ENCODE measurements at places on chromosomes 6 and 20.

- DNase-seq, result no peak
These were observed 6.0 kb upstream of the DSP start for GRCh38 chr6:7535498-7535897.

- no peak for DNase-seq
These were observed 4.6 kb downstream of the RAET1G start for GRCh38 chr6:149918151-149918905.

DNA sequence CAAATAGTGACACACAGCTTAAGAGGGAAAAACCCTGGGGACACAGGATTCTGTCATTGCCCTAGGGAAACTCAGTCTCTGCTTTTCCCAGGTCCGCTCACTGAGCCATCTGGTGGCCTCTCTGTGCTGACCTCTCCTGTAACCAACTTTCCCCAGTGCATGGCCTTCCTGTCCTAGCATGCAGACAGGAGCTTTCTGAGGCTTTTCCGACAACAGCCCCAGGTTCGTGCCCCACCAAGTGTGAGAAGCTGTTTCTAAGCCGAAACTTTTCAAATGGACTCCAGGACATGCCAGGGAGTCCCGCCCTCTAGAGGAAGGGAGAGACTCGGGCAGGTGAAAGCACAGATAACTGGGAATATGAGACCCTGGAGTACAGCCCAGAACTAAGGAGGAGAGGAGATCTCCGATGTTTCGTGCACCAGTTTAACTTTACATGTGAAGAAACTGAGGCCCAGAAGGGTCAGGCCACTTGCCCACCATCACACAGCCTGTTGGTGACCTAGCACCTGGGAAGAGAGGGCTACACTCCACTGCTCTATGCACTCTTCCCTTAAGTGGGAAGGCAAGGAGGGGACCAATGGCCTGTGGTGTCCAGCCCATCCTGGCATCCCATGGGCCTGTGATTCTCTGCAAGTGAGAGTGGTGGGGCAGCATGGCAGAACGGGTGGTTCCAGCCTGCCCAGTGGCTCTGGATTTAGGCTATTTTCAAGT is 46.2 kb downstream of the RPP40 start:
- no peak for DNase-seq

GRCh38 chr6:147298461-147298860 is 94.2 kb downstream of the STXBP5 start:
- no peak for DNase-seq

DNA sequence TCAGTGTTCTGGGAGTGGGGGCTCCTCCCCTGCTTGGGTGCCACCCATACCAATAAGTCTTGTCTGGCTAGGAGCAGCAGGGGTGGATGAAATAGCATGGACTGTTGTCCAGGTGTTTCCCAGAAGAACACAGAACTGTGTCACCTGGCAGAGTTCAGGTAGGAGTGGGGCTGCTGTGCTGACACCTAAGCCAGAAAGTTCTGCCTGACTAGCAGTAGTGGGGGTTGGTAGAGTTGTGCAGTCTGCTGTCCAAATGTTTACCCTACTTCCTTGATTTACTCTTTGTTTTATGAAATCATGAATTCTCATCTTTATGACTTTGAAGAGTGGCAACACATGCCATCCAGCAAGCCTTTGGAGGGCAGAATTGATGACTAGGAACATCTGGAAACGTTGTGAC is 27.3 kb upstream of the SLC35B3 start:
- peak; percentile 0 for DNase-seq

DNA sequence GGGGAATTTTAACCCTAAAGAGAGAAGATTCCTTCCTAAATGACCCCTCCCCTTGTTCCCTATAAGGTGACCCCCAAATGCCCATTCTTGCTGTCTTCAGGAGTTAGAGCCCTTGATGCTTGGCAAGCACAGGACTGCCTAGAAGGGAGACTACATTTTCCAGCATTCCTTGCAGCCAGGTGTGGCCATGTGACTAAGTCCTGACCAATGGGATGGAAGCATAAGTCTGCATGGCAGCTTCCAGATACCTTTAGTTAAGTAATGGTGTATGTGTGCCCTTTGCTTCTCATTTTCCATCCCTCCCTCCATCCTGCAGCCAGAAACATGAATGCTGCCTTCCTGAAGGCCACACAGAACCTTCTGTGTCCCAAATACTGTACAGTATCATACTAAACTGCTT is 5.5 kb downstream of the BFSP1 start:
- peak; percentile 69 for DNase-seq

DNA sequence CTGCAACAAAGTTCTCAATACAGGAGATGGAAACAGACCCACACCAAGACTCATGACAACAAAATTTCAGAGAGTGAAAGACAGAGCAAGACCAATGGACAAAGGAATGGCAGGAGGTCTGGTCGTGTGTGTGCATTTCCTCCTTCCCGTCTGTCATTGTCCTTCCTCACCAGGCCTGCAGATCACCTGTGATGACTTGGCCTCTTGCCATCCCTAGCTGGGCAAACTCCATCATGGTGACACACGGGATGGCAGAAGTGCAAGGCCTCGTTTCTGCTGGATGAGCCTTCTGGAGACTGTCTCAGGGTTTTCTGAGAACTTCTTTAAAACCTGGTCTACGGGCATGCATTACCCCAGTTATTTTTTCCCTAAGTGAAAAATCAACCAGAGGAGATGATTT is 49.2 kb downstream of the RPP21 start:
- DNase-seq, result no peak

- DNase-seq, result no peak
These were observed 1.1 kb downstream of the ID1 start for GRCh38 chr20:31605902-31606803.

DNA sequence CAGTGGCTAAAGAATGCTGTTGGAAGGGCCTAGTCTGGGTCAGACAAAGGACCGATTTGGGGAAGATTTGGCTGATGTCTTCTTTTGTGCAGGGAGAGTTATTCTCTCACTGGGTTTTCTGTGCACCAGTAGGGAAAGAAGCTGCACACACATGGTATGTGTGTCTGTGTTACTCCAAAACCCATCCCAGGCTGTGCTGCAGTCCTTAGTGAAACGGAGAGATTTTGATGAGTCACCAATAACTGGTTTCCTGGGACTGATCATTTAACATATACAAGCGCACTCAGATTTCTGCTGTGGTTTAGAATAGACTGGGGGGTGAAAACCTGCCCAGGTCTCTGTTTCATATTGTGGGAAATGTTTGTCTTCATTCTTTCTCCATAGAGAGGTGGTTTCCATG is 1049.8 kb downstream of the KIF16B start:
- no peak for DNase-seq

DNA sequence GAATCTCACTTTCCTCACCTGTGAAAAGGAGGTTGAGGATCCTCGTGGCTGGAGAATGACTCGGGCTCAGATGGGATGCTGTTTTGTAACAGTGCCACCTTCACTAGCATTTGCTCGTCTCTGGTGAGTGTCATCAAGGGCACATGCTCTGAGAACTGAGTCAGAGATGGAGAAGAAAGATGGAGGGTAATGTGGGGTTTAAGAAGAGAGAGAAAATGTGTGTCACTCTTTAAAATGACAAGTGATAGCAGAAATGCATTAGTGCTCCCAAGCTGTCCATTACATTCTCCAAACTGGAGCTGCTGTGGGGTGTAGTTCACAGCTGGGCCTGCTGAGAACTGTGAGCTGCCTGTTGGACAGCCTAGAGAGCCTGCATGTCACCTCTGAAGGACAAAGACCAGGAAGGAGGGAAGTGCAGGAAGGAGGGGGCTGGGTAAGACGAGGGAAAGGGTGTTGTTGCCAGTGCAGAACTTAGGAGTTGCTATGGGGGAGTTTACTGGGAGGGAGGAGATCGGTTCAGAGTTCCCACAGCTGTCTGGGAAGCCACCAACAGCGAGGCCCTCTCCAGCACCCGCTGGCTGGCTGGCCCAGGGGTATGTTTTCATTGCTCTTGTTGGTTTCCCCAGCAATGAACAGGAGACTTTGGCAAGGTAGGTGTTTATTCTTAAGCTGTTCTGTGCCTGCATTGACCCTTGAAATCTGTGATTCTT is 19.8 kb downstream of the GMPR start:
- DNase-seq, result no peak

DNA sequence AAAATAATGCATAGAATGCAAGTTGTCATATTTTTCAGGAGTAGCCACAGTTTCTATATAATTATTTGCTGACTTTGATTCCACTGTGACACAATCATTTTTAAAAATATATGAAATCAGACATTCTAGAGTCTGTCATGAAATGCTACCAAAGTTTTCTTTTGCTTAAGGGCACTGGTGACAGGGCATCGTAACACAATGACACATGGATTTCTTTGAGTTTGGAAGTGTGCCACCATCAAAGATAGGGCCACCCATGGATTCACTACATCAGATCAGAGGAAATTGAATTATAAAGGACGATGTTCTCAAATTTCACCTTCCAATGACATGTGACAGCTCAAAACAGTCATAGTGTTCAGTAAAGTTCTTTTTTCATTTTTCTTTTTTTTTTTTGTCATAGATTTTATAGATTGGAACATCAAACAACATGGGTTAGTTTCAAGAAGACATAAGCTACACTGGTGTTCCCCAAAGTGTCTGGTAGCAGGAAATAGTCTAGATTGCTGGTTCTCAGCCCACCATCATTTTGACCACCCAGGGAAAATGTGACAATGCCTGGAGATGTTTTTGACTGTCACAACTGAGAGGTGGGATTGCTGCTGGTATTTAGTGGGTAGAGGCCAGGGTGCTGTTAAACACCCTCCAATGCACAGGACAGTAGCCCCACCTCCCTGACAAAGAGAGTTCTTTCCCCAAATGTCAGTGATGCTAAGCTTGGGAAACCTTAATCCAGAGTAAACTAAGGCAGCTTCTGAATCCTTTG is 123.8 kb upstream of the DOK5 start:
- DNase-seq, result no peak

DNA sequence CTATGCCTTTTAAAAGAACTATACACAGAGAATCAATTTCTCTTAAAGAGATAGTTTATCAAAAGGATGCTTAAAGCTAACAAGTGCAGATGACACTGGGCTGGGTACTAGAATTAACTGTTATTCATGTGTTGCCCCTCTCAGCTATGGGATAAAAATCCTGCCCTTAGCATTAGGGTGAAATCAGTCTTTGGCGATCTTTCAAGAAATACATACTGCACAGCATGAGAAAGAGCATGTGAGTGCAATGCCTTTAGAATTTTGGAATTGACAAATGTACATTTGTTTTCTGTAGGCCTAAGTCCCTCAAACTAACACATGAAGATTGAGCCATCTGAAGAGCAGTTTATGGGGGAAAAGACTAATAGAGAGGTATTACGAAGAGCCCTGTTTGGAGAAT is 115.4 kb downstream of the ZFP64 start:
- DNase-seq, result no peak

DNA sequence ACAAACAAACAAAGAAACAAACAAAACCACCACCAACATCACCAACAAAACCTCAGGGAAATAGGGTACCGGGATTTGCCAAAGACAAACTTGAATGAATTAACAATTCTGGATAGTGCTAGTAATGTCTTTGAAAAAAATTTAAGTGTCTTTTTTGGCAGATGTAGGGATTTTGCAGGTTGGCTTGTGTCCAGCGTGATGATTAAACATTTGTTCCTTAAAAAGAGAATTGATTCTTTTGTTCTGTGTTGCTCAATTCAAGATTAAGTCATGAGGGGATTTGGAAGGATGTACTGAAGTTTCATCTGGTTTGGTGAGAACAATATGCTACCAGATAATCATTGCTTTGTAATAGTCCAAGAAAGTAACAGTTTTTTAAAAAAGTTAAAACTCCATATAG is 125.1 kb upstream of the HS3ST5 start:
- no peak for DNase-seq

GRCh38 chr6:125099211-125100073 is 54.1 kb upstream of the TPD52L1 start:
- DNase-seq, result peak; percentile 33

- no peak for DNase-seq
These were observed 400.8 kb downstream of the SMOC2 start for GRCh38 chr6:168841609-168842278.

GRCh38 chr6:168909288-168909687 is 344.4 kb downstream of the THBS2 start:
- no peak for DNase-seq

DNA sequence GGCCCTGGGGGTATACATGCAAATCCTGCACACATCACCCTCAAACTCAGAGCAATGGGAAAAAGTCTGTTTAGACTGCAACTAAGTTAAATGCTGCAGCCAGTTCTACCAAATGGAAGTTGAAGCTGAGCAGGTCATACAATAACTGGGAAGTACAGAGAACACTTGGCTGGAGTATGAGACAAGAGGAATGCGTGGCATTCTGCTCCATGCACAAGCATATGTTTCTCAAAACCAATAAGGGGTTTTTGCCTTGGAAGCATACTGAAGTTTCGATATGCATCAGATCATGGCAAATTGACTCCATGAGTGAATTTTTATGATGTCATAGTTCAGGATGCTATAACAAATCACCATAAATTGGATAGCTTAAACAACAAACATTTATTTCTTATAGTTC is 193.8 kb downstream of the COL12A1 start:
- DNase-seq, result no peak

GRCh38 chr6:130778946-130779657 is 48.1 kb upstream of the SMLR1 start:
- no peak for DNase-seq

GRCh38 chr6:10583509-10583901 is 62.4 kb downstream of the GCNT2 start:
- no peak for DNase-seq

GRCh38 chr6:149095842-149096241 is 221.7 kb upstream of the TAB2 start:
- no peak for DNase-seq

DNA sequence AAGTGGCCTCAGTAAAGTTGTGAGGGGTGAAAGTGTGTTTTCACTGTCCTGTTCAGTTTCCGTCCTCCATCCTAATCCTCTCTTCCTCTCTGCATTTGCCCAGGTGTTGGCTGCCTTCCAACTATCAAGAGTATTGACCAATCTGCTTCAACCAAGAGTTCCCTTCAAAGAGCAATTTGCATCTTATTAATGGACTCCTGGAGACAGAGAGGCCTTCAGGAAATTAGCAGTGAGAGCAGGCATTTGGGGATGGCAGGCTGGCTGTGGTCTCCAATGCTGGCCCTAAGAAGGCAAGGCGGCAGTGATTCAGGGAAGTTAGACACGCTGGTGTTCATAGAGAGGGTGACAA is 77.2 kb downstream of the GPR6 start:
- peak; percentile 47 for DNase-seq

GRCh38 chr6:120108061-120108795 is 758.7 kb upstream of the MAN1A1 start:
- DNase-seq, result peak; percentile 2

DNA sequence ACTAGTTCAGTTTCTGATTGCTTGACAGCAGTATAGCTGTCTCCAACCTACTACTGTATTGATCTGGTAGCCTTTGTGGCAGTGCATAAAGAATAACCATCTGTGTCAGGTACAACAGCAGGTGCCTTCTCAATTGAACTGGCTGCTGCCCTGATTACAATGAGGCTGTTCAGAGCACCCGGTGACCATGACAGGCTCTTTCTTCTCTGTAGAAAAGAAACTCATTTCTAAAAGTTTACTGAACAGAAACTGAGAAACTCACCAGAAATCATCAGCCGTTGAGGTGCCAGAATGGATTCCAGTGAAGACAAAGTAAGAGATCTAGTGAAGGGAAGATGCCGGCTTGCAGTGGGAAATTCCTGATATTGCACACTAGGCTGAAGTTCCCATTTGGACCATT is 954.4 kb downstream of the PHF3 start:
- no peak for DNase-seq

GRCh38 chr6:83908813-83909212 is 49.3 kb downstream of the CYB5R4 start:
- no peak for DNase-seq

- no peak for DNase-seq
These were observed 56.1 kb downstream of the SGK1 start for GRCh38 chr6:134261766-134262165.

- no peak for DNase-seq
These were observed 75.9 kb downstream of the TAF4 start for GRCh38 chr20:61989741-61990140.
